ENCODE measurements at places on chromosomes 4 and X.

DNA sequence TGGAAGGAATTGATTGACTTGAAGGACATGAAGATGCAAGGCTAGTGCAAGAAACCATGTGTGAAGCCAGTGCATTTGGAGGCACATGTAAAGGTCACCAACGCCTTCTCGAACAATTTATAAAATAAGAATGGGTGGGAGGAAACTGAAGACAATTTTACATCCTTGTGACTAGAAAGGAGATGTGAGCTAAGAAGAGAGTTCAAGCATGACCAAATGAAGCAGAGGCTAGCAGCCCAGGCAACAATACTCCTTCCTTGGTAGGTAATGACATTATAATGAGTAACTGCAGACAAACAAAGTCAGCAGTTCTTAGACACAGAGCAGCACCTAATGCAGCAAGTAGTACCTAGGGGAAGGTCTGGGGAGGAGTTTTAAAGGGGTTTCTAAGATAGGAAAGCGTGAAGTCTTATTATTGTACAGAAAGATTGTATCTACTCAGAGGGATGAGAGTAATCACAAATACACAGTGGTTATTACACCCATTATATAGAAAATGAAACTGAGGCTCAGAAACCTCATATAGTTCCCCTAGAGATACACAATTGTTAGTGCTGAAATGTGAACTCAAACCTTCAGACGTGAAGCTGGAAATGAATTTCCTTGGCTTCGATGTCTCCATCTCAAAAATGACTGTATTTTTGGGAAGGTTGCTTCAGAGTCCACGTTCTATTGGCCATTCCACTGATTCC is 56.1 kb downstream of the ATXN3L start:
- DNase-seq: no peak

DNA sequence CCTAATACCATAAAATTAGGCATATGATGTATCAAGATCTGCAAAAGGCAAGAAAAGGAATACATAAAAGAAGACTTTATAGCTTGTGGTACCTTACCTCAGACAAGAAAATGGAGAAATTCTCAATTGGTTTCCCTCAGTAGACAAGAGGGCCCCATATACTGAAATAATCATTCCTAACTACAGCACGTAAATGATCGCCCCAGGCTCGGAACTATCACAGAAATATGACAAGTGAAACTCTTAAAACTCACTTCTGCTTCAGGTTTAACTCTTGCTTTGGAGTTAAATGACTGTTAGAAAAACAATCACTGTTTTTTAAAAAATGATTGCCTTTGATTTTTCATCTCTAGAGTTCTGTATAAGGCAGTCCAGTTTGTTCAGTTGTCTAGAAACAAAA is 38.6 kb upstream of the NAP1L5 start:
- no peak for DNase-seq

GRCh38 chr4:186861317-186861716 is 137.7 kb upstream of the FAT1 start:
- DNase-seq: no peak

DNA sequence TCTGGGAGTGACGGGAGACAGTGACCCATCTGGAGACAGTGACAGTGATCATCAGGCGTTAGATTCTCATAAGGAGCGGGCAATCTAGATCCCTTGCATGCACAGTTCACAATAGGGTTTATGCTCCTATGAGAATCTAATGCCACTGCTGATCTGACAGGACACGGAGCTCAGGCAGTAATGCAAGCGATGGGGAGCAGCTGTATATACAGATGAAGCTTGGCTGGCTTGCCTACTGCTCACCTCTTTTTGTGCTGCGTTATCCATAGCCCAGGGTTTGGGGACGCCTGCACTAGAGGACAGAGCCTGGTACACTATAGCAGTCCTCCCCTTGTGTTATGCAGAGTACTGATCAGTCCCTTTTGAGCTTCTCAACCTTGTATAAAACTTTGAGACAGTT is 23.5 kb downstream of the NFKB1 start:
- no peak for DNase-seq

- no peak for DNase-seq
Measured at GRCh38 chrX:72045552-72046277, 86.0 kb downstream of the RTL5 start.

- DNase-seq: no peak
Measured at GRCh38 chr4:5162909-5163508, 111.7 kb downstream of the STK32B start.

GRCh38 chrX:148538582-148538981 is 38.2 kb downstream of the AFF2 start:
- DNase-seq: no peak

DNA sequence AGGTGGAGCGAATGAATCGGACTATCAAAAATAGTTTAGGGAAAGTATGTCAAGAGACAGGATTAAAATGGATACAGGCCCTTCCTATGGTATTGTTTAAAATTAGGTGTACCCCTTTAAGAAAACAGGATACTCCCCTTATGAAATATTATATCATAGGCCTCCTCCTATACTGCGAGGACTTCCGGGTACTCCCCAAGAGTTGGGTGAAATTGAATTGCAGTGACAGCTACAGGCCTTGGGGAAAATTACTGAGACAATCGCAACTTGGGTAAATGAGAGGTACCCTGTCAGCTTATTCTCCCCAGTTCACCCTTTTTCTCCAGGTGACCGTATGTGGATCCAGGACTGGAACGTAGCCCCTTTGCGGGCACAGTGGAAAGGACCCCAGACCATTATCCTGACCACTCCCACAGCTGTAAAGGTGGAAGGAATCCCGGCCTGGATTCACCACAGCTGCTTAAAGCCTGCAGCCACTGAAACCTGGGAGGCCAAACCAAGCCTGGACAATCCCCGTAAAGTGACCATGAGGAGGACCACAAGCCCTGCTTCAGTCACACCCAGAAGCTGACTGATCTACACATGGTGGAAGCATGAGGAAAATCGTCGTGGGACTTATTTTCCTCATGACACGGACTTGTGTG is 1138.1 kb downstream of the ARAP2 start:
- no peak for DNase-seq

DNA sequence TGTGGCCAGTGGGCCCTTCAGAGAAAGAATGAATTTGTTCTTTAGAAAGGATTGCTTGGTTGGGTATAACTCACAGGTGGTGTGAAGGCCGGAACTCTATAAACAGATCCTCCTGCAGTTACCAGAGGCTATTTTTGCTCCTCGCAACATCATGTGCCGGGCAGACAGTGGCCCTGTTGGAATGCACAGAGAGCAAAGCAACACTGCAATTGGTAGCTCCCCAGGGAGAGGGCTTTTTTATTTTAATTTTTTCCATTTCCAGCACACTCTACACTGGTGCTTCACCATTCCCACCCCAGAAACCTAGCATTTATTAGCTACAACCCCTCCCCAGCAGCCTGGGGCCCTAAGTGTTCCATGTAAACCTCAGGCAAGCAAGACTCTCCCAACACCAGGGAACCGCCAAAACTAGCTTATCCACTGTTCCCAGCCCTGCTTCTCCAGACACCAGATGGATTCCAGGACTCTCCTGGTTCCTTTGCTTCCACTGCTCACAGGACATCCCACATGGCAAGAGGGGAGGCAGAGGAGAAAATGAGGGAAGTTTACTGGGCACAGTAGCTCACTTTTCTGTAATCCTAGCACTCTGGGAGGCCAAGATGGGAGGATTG is 75.1 kb upstream of the TMEM164 start:
- no peak for DNase-seq

GRCh38 chr4:26272654-26273615 is 47.9 kb upstream of the RBPJ start:
- no peak for DNase-seq

DNA sequence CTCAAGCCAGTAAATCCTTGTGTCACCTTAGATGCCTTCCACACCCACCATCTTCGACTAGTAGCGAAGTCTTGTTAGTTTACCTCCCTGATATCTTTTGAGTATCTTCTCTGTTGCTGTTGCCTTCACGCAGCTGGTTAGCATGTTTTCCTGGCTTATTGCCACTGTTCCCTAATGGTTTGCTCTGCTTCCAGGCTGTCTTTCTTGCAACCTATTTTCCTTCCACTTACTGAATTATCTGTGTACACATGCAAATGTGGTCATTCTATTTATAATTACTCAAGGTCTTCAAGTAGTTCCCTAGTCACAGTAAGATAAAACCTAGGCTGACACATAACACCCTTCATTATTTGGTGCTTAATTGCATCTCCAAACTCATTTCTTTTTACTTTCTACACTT is 89.5 kb downstream of the UGT8 start:
- no peak for DNase-seq

DNA sequence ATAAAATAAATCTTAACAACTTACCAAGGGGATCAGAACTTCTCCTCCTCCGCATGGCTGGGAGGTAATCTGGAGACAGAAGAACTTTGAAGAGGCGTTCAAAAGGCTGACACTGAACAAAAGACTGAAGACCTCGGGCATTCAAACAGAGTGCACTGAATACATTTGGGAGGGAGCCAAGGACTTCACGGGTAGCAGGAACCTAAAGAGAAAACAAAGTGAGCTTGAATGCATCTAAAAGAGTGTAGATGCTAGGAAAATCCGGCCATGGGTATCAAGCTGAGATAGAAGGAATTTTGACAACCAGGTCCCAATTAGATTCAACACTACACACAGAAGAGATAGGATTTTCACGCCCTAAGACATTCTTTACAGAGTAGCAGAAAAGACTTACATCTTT is 69.6 kb downstream of the HUWE1 start:
- no peak for DNase-seq

DNA sequence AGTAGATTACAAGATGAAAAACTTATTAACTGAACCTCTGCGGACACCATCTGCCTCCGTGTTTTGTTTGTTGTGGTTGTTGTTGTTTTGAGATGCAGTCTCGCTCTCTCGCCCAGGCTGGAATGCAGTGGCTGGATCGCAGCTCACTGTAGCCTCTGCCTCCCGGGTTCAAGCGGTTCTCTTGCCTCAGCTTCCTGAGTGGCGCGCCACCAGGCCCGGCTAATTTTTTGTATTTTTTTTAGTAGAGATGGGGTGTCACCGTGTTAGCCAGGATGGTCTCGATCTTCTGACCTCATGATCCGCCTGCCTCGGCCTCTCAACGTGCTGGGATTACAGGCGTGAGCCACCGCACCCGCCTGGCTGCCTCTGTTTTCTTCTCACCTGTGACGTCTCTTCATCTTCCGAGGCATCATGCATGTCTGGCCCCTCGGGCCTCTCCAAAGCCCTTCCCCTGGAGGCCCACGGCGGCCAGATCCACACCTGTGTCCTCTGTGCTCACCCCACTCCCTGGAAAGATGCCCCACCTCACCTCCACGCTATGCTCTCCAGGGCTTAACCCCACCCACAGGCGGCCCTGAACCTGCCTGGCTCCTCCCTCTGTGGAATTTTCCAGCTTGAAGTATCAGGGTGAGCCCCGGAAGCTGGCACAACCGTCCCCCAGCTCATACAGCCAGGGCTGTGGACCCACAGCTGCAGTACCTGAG is 77.0 kb upstream of the MXD4 start:
- no peak for DNase-seq
